Hematopoietic multipotent progenitor cell treated with erythropoietin and hydrocortisone succinate and interleukin-3 and kit ligand, for 15 days (in vitro differentiated cells): ENCODE measurements at places on chromosomes 3 and 15.

DNA sequence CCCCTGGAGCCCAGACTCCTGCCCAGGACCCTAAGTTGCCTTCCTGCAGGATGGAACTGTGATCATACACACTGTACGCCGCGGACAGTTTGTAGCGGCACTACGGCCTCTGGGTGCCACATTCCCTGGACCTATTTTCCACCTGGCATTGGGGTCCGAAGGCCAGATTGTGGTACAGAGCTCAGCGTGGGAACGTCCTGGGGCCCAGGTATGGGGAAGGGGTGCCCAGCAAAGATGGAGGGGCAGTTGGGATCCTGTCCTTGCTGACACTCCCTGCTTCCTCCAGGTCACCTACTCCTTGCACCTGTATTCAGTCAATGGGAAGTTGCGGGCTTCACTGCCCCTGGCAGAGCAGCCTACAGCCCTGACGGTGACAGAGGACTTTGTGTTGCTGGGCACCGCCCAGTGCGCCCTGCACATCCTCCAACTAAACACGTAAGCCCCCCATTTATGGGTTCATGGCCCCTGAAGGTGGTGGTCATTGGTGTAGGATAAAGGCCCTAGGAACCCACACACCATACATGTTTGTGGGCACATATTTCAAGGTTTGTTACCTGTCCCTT, 28.8 kb downstream of the NBEAL2 start:
- DNase-seq = no peak

DNA sequence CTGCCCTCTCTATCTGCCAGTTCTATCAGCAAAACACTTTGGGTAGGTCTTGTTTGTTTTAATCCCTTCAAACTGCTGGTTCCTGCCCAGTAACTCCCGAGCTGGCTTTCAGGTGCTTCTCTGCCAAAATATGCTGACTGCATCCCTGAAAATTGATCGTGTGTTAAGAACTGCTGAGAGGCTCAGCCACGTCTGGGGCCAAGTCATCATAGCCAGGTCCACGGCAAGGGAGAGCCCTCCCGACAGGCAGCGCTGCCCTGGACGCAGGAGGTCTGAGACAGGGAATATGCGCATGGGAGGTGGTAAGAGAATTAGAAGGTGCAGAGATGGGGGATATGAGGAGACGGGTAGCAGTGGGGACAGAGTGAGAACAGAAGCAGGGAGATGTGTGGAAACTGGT, 179.7 kb upstream of the TOPAZ1 start:
- DNase-seq = no peak

DNA sequence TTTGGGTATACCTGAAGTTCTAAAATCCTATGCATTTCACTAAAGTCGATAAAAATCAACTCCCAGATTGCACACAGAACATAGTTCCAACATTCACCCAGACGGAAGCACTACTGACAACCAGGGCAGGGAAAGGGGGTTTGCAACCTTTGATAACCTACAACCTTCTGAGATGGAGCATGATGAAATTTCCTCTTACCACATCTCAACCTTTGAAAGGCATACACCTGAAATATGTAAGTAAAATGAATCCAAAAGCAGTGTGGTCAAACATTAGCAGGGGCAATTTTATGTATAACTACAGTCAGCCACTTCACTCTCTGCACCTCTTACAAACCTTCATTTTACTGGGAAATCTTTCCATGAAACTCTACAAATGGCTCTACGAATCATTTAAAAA, 184.1 kb downstream of the FOXP1 start:
- DNase-seq = no peak

- DNase-seq = no peak
Observed at GRCh38 chr3:64111083-64111482, 87.8 kb upstream of the PSMD6 start.

DNA sequence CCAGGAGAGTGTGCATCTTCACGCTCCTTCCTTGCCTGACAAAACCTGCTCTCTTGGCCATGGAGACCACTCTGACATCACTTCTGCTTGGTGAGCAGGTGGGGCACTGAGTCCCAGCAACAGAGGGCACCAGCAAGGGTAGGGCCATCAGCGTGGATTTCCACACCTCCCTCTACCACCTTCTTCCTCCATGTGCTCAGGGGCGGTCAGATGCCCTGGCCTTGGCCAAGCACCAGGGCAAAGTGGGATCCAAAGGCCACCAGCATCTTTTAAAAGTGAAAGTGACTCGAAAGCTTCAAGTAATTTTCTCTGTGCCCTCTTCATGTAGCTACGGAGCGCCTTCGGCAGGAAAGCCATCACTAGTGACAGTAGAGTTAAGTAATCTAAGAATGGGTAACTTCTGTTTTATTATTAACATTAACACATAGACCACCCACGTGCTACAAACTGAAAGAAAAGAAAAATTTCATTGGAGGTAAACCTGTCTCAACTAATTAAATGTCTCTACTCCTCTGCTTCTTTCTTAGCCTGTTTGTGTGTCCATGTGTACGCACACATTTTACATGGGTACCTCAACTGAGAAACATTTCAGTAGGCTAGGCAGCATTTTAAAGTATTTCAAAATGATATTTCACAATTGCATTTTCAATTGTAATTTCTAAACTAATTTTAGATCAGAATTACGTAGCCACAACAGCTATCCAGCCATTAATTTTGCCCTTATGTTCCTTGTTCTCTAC, 57.9 kb downstream of the CHSY1 start:
- DNase-seq = no peak

- DNase-seq = no peak
Observed at GRCh38 chr3:183220828-183221227, 32.2 kb upstream of the B3GNT5 start.

GRCh38 chr3:111694471-111694870, 99.3 kb upstream of the ZBED2 start:
- DNase-seq = no peak

GRCh38 chr3:39000008-39000450, 51.7 kb downstream of the SCN11A start:
- DNase-seq = peak; percentile 48

DNA sequence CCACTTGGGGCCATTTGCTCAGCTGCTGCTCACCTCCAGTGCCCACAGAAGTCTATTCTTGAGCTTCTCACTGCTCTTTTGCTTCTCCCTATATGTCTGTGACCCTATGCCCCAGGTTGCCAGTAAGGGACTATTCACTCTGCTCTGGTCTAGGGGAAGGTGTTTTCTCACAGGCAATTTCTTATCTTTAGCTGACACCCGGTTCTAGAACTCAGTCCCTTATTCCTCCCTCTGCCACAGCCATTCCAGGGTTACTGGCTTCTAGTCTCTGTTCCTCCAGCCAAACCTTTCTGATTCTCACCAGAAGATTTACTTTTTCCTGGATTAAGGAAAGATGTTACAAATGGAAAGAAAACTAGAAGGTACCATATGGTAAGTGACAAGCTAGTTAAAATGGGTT, 574.0 kb downstream of the NTRK3 start:
- DNase-seq = no peak

GRCh38 chr3:168671091-168671490, 575.4 kb upstream of the GOLIM4 start:
- DNase-seq = no peak

DNA sequence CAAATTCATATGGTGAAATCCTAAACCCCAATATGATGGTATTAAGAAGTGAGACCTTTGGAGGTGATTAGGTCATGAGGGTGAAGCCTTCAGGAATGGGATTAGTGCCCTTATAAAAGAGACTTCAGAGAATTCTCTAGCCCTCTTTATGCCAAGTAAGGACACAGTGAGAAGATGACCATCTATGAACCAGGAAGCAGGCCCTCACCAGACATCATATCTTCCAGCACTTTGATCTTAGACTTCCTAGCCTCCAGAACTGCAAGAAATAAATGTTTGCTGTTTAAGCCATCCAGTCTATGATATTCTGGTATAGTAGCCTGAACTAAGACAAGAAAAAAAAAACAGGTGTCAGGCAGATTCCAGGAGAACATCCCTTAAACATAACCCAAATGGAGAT, 45.9 kb upstream of the AP4E1 start:
- DNase-seq = no peak

GRCh38 chr15:69479971-69480370, 27.4 kb downstream of the RPLP1 start:
- no peak for DNase-seq

DNA sequence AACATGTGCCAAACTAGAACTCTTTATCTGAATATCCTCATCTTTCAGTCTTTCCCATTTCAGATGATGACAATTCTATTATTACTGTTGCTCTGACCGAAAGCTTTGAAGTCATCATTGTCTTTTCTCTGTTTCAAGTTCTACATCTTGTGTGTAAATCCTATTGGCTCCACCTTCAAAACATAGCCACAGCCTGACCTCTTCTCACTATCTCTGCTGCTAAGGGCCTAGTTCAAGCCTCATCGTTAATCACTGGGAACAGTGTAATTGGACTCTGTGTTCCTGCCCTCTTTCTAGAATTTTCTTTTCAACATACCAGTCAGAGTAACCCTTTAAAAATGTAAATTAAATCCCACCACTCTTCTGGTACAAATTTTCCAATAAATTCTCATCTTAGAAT, 105.1 kb downstream of the OXSM start:
- DNase-seq = no peak

DNA sequence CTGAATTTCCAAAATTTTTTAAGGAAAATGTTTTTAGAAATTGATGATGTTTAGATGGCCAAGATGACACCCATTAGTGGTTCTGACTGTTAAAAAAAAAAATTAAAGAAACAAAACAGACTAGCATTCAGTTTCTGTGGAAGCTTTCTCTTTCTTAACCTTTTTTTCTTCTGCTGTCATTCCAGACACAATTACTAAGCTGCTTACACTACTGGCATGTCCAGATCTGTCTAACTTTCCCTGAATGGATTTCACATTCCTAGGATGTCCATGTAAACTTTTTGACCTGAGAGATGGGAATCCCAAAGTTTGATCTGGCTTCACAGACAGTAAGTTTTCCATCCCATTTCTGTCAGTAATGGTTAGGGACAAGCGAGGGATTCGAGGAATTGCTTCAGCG, 10.3 kb upstream of the MTMR10 start:
- no peak for DNase-seq

DNA sequence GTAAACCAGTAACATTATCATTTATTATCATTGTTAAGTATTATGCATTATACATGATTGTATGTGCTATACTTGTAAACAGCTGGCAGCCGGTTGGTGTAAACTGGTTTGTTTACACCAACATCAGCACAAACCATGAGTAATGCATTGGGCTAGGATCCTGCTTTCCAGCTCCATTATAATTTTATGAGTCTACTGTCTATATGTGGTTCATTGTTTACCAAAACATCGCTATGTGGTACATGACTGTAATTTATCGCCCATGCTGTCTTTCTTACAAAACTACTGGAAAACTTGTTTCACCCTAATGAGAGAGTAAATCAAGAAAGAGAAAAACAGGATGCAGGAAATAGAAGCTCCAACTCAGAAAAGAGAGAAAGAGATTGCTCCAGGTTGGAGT, 224.8 kb upstream of the CBLB start:
- DNase-seq = no peak

GRCh38 chr15:72382146-72382545, 6.3 kb upstream of the HEXA start:
- DNase-seq = no peak

DNA sequence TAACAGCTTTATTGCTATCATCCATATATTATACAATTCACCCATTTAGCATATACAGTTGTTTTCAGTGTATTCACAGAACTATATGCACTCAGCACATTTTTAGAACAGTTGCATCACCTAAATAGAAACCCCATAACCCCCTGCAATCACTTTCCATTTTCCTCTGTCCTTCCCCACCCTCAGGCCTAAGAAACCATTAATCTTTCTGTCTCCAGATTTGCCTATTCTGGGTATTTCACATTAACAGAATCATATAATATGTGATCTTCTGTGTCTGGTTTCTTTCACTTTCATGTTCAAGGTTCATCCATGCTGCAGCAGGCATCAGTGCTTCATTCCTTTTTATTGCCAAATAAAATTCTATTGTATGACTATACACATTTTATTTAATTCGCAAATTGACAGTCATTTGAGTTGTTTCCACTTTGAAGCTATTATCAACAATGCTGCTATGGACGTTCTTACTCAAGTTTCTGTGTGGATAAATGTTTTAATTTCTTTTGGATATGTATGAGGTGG, 39.8 kb downstream of the ADAMTS17 start:
- DNase-seq = no peak

GRCh38 chr3:150790629-150791028, 27.7 kb upstream of the SIAH2 start:
- no peak for DNase-seq

DNA sequence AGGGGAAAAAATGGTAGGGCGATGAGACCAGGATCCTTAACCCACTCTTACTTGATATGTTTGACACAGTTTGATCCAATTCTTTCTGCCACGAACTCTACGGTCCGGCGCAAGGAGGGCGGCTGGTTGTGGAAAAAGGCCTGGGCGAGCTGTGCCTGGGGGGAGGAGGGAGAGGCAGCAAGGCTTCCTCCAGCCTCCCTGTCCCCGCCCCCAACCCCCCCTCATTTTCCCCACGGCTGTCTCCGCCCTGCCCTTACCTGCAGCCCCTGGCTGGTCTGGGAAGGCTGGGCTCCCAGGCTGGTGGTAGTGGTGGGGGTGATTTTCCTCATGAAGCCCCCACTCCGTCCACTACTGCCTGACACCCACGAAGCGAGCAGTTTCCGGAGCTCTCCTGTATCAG, 8.0 kb downstream of the CDAN1 start:
- DNase-seq = no peak

DNA sequence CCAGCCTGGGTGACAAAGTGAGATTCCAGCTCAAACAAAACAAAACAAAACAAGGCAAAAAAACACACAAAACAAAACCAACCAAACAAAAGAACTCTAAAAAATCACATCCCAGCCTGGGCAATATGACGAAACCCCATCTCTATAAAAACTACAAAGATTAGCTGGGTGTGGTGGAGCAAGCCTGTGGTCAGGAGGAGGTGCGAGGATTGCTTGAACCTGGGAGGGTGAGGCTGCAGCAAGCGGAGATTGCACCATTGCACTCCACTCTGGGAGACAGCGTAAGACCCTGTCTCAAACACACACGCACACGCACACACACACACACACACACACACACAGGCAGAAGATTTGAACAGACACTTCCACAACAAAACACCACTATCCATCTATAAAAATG, 99.6 kb downstream of the SHQ1 start:
- no peak for DNase-seq

GRCh38 chr15:101566748-101567488, 77.4 kb upstream of the PCSK6 start:
- no peak for DNase-seq

DNA sequence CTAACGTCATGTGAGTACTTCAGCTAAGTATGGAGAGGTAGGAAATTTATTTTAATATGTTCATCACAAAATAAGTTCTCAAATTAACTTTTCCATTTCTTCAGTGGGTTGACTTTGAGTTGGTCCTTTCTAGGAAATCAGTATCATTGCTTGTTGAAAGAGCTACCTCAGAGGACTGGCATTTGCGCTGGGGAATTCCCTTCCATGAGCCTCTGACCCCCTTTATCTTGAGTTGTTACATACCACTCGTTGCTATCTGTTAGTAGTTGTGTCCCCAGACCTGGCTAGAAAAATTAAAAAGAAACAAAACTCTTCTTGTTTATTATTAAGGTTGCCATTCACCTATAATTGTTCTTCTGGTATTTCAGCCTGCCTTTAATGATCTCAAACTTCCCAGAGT, 96.8 kb upstream of the ROBO2 start:
- DNase-seq = no peak

- peak; percentile 54 for DNase-seq
Observed at GRCh38 chr3:38738630-38739395, 77.2 kb downstream of the SCN10A start.
